Ascending aorta (tissue), 2 donors: ENCODE measurements at places on chromosomes 3 and 15. TPM values are rescaled to one million over a fixed set of nuclear protein-coding genes. Genes with fewer than 3 reads are reported as not detected.

STAC gene
- 16.0 TPM for total RNA-seq

P2RY12 gene
- total RNA-seq: not detected

LRRC31 gene
- not detected for total RNA-seq

ZNF502 gene
- total RNA-seq: 6.5 TPM

GOLGA6D gene
- not detected for total RNA-seq

REC114 gene
- total RNA-seq: not detected

GRCh38 chr15:97838606-97839210 lies 121.8 kb upstream of the ARRDC4 start:
- no peaks in the 10 kb centered on the region for H3K36me3 ChIP-seq
- no peaks in the 10 kb centered on the region for H3K4me1 ChIP-seq
- H3K27me3 ChIP-seq: no peaks in the 10 kb centered on the region
- DNase-seq: no peak

GRCh38 chr15:49888734-49889133 lies 230.3 kb downstream of the ATP8B4 start:
- H3K27ac ChIP-seq: no peak overlapping the region
- DNase-seq: no peak
- H3K4me3 ChIP-seq: no peak overlapping the region

GRCh38 chr3:64073158-64073761 lies 50.0 kb upstream of the PSMD6 start:
- no peaks in the 10 kb centered on the region for H3K36me3 ChIP-seq
- no peaks in the 10 kb centered on the region for H3K4me1 ChIP-seq
- no peak overlapping the region for H3K27ac ChIP-seq

GRCh38 chr15:58296276-58296675 lies 135.5 kb upstream of the LIPC start:
- no peaks in the 10 kb centered on the region for H3K27me3 ChIP-seq
- no peaks in the 10 kb centered on the region for H3K4me1 ChIP-seq
- no peak for DNase-seq
- no peak overlapping the region for H3K4me3 ChIP-seq
- no peaks in the 10 kb centered on the region for H3K36me3 ChIP-seq

DNA sequence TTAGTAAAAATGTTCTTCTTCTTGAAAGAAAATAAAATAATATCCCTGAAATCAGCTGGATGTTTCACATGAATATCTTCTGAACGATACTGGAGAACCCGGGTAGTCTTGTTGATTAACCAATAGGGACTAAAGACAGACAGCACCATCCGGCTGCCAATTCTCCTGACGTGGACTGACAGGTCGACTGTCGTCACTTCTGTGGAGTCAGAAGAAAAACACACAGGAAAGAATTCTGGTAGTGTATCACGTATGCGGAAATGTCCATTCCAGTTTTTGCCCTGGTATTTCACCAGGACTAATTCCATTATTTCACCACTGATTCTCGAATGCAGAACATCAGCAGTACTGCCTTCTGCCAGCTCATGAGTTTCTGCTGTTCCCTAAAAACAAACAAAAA lies 144.6 kb downstream of the VPS13C start:
- no peak for DNase-seq
- H3K27ac ChIP-seq: no peak overlapping the region
- peaks cover 50% of the 10 kb centered on the region for H3K36me3 ChIP-seq
- H3K27me3 ChIP-seq: no peaks in the 10 kb centered on the region
- H3K4me1 ChIP-seq: no peaks in the 10 kb centered on the region

DNA sequence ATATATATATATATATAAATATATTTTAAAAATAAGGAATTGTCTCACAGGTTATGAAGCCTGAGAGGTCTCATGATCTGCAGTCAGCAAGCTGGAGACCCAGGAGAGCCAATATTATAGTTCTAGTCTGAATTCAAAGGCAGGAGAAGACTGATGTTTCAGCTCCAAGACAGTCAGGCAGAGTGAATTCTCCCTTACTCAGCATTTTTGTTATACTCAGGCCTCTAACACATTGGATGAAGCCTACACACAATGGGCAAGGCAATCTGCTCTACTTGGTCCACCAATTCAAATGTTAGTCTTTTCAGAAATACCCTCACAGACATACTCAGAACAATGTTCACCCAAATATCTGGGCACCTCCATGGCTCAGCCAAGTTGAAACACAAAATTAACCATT lies 157.2 kb downstream of the GOLIM4 start:
- DNase-seq: no peak
- no peaks in the 10 kb centered on the region for H3K36me3 ChIP-seq
- H3K27ac ChIP-seq: no peak overlapping the region
- no peak overlapping the region for H3K4me3 ChIP-seq
- H3K4me1 ChIP-seq: no peaks in the 10 kb centered on the region

DNA sequence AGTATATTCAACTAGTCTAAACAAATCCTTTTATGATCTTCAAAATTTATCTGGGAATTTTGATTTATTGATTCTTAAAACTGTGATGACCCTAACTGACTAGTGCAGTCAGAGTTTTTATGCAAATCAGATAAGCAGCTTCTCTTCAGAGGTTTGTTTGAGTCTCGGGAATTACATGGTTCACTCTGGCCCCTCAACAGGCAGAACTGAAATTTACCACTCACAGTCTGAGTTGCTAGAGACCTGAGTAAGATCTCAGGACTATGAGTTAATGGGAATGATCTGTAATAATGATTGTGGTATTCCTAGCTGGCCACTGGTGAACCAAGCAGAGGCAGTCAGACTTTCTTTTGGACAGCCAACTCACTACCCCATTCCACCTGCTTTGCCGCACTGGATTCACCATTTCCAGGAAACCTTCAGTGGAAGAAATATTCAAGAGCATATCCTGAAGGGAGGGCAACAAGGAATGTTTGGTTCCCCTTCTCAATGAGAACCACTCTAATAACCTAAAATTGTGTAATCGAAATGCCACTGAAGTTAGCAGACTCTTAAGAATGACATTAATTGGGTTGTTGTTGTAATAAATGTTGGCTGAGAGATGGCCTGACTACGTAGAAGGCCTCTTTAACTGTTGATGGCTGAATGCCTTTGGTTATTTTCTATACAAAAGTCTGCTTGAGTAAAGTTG lies 11.5 kb upstream of the DNAJC13 start:
- no peaks in the 10 kb centered on the region for H3K4me1 ChIP-seq
- H3K4me3 ChIP-seq: no peak overlapping the region
- no peaks in the 10 kb centered on the region for H3K36me3 ChIP-seq
- no peak for DNase-seq

DNA sequence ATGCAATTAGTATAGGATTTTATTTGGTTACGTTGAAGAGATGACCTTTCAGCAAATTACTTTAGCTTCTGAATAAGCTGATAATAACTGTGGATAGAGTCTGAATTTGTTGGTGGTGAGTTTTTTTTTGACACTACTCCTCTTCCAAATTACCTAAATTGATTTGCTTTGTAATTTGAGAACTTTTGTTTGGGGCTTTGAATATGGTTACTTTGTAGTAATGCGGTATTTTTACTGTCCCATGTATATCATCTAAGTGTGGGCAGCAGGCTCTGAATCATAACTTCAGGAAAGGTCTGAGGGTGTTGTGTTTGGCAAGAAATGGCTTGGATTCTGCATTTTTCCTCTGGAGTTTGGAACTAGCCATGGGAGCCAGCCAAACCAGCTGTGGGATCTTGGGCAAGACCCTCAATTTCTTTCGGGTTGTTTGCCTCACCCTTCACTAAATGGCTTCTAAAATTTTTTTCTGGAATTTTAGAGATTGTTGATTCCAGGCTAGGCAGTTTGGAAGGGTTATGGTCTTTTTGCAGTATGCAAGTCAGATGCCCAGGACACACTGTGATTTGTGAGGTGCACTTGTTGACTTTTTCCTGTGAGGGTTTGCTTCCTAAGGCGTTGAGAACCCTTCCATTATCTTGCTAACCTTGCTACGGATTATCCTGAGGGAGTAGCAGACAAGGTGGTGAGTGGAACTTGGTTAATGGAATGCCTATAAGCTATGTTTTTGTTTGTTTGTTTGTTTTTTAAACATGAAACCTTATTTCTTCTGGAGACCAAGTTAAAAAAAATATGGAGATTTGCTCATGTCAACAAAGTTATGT lies 10.4 kb downstream of the PTPRG start:
- peak overlapping the region; percentile 51 for H3K27ac ChIP-seq
- no peak overlapping the region for H3K4me3 ChIP-seq
- no peaks in the 10 kb centered on the region for H3K36me3 ChIP-seq
- DNase-seq: peak; percentile 76

- no peaks in the 10 kb centered on the region for H3K27me3 ChIP-seq
- no peak for DNase-seq
- H3K36me3 ChIP-seq: no peaks in the 10 kb centered on the region
- H3K27ac ChIP-seq: no peak overlapping the region
- no peak overlapping the region for H3K4me3 ChIP-seq
These were observed 12.3 kb downstream of the DPH3 start for GRCh38 chr3:16252243-16252978.

DNA sequence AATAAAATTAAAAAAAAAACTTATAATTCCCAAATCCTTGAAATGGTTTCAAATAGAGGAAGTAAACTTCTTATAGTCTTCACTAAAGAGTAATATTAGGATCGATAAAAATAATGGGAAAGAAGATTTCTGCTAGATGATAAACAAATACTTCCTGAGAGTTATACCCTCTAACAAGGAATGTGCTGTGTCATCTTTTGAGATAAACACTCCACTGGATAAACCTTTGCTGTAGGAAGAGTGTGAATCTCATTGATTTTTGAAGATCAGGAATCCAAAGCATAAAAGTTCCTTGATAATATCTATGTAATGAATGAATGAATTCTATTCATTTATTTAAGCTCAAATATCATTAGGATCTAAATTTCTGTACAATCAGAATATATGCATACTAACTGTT lies 161.0 kb upstream of the GBE1 start:
- H3K27me3 ChIP-seq: no peaks in the 10 kb centered on the region
- H3K36me3 ChIP-seq: no peaks in the 10 kb centered on the region
- no peak overlapping the region for H3K27ac ChIP-seq
- no peak for DNase-seq

GRCh38 chr3:40451551-40451950 lies 5.6 kb upstream of the RPL14 start:
- H3K27me3 ChIP-seq: no peaks in the 10 kb centered on the region
- H3K4me3 ChIP-seq: no peak overlapping the region
- no peaks in the 10 kb centered on the region for H3K4me1 ChIP-seq
- H3K36me3 ChIP-seq: no peaks in the 10 kb centered on the region
- no peak overlapping the region for H3K27ac ChIP-seq

GRCh38 chr3:171283183-171283847 lies 176.9 kb downstream of the TNIK start:
- H3K27ac ChIP-seq: peak overlapping the region; percentile 83
- H3K4me1 ChIP-seq: no peaks in the 10 kb centered on the region
- no peaks in the 10 kb centered on the region for H3K36me3 ChIP-seq
- no peaks in the 10 kb centered on the region for H3K27me3 ChIP-seq
- peak overlapping the region; percentile 43 for H3K4me3 ChIP-seq
- DNase-seq: no peak
